ENCODE measurements at places on chromosomes 5 and 9.

DNA sequence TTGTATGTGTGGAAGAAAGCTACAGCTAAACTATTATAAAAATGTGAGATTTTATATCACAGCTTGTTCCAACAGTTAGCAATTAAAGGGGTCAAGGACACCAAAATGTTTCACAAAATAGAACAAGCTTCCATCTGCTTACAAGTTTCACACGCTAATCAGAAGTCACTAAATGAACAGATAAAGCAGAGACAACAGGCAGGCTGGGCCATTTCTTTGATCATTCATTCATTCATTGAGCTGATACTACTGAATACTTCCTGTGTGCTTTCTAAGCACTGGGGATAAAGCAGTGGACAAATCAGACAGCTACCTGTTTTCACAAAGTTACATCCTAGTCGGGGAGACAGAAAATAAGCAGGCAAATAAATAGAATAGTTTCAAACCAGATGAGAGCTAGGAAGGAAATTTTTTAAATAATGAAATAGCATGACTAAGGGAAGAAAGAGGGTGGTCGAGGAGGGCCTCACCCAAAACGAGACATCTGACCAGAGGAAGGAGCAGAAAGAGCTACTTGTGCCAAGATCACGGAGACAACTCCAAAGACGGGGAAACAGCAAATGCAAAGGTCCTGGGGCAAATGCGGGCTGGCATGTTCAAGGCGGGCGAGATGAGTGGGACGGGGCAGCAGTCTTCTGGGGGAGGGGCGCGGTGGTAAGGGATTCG, 1.2 kb downstream of the MAPK9 start:
- no peak for DNase-seq

- no peak for DNase-seq
These were observed 2.6 kb upstream of the GTF3C5 start for GRCh38 chr9:133028221-133028620.

DNA sequence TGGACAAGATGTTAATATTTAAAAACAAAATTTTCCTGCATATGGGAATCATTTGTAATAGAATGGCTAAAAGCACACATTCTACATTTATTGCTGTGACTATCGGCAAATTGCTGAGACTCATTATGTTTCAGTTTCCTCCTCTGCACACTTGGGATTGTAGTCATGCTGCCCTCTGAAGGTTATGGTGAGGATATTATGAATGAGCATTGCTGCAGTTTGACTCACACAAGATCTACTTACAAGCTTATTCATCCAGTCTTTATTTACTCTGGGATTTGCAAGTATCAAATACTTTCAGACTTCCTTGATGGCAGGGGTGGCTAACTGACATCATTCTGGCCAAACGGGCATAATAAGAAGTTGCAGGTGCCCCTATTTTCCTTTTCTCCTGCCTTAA, 9.5 kb upstream of the NFIL3 start:
- DNase-seq = peak; percentile 22

DNA sequence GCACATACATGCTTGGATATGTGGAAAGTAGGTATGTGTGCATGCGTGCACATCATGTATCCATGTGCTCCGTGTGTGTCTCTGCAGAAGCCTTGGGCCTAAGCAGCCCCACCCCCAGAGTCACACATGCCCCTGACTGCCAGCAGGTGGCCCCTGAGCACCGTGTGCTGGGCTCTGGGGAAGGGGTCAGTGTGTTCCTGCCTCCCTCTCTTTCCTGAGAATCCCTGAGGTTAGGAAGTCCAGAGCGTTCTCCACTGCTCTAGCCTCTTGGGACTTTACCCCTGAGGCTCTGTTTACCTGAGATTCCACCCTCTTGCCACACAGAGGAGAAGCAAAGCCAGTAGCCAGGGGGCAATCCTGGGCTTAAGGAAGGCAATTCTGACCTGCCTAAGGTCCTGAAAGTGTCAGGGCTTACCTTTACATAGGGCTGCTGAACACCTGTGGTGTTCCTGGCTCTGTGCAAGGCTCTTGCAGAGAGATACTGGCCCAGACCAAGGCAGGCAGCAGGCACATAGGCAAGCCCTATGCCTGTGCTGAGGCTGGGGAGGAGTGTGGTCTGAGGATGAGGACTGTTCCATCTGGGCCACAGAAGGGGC, 207.3 kb downstream of the TMEM38B start:
- DNase-seq = peak; percentile 87

DNA sequence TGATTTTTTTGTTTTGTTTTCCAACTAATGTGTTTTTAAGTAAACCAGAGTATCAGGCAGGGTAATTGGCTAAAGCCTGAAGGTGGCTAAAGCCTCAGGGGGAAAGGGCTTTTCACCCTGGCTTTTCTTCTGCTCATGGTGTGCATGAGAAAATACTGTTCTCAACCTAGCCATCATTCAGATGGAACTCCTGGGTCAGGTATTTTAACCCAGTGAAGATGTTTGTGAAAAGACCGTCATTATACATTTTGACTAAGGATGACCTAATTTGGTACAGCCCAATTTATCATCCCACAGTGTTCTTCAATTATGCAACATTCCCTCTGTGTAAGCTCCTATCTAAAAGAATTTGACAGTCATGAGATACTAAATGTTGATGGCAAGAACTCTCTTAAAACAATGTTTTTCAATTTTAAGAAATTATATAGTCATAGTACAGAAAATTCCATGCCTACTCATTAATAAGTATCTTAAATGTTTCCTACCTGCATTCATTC, 209.5 kb upstream of the TARS1 start:
- no peak for DNase-seq

DNA sequence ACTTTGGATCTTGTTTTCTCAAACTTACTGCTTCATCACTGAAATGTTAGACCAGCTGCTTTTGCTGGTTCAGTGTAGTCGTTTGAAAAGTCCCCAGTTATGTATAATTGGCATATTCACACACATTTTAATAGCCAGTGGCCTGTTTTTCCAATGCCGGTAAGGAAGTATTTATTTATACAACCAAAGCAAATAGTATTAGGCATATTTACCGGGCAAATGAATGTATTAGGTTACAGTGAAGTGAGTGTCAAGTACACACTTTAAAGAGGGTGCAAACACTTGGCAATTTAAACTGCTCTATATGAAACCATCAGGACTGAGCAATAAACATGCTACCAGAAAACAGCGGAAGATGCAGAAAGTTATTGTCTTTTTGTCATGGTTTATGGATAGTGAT, 242.9 kb downstream of the MCTP1 start:
- no peak for DNase-seq

DNA sequence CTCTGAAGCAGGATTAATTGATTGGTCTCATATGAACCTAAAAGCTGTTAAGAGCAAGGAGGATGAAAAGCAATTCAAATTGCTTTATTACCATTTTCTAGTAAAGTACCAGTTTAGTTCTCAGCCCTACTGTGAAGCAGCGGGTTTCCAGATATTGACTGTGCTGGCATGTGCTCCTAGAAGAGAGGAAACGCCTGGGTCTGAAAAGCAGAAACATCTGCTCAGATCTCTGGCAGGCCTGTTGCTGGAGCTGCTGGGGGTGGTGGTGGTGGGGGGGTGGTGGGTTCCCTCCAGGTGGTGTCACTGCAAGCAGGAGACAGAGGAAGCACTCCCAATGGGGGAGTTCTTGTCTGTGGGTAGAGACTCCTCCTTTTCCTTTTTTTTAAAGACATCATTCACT, 105.5 kb upstream of the ZNF462 start:
- DNase-seq = no peak

DNA sequence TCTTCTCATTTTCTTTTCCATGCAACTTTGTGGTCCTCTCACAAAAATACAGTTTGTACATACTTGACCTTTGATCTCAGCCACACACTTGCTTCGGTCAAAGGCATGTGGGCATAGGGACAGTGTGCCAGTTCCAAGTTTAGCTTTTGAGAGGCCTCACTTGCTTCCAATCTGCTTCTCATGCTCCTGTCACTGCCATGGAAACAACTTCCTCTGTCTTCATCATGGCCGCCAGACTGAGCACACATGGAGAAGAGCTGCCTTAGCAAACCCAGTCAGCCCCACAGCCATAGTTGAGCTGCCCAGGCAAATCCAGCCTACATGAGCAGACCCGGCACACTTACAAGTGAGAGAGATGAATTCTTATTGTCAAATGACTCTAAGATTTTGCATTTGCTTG, 138.2 kb upstream of the TUSC1 start:
- DNase-seq = no peak

GRCh38 chr5:180370861-180371641, 17.9 kb upstream of the GFPT2 start:
- DNase-seq = no peak

- no peak for DNase-seq
These were observed 78.4 kb downstream of the ZNF354C start for GRCh38 chr5:179138568-179138925.

DNA sequence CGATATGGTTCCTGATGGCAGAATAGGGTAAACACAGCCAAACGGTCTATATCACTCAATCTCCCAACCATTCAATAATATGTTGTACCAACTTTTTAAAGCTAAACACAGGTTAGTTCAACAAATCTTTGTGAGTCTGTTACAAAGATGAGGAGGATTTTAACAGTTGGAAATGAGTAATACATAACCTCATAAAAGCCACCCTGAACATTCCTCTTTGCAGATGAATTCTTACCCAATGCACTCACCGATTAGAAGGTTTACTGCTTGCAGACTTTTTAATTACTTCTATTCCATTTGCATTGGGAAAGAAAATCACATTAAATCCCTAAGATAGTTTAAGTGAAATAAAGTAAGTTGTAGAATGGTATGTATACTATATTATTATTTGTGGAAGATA, 23.3 kb upstream of the TRMT10B start:
- DNase-seq = no peak

DNA sequence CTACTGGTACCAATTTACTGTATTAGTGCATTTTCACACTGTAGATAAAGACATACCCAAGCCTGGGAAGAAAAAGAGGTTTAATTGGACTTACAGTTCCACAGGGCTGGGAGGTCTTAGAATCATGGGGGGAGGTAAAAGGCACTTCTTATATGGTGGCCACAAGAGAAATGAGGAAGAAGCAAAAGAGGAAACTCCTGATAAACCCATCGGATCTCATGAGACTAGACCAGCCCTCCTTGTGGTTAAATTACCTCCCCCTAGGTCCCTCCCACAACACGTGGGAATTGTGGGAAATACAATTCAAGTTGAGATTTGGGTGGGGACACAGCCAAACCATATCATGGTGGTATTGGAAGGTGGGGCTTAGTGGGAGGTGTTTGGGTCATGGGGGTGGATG, 56.5 kb upstream of the SPDL1 start:
- DNase-seq = no peak

- DNase-seq = no peak
These were observed 166.3 kb upstream of the KIF2A start for GRCh38 chr5:62139741-62140140.
